HCT116 (cell line): ENCODE measurements at places on chromosomes 5 and 9. TPM values are rescaled to one million over a fixed set of nuclear protein-coding genes. Genes with fewer than 3 reads are reported as not detected.

APBA1 gene
- 0.20 TPM for total RNA-seq

HTR4 gene
- not detected for total RNA-seq

HRCT1 gene
- 0.32 TPM for total RNA-seq

SPINK4 gene
- total RNA-seq, result not detected

ZNF366 gene
- not detected for total RNA-seq

UTP15 gene
- total RNA-seq, result 39.3 TPM
